ENCODE measurements at places on chromosomes 2 and 18.

DNA sequence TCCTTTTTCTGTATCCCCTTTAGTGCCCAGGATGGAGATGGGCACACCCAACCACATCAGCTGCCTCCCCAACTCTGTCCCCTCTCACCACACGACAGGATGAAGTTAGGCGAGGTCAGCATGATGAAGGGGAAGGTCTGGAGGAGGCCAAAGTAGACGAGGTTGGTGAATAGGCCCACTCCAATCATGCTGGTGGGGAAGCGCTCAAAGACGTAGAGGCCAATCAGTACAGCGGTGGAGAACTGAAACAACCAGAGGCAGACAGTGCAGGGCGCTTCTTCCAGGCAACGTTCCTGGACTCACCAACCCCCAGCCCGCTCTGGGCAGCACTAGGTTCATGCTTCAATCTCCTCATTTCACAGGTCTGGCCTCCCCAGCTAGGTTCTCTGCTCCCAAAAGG is 2.9 kb downstream of the TEX261 start:
- DNase-seq, result no peak

- no peak for DNase-seq
These were observed 45.0 kb downstream of the WDR75 start for GRCh38 chr2:189486237-189486770.

DNA sequence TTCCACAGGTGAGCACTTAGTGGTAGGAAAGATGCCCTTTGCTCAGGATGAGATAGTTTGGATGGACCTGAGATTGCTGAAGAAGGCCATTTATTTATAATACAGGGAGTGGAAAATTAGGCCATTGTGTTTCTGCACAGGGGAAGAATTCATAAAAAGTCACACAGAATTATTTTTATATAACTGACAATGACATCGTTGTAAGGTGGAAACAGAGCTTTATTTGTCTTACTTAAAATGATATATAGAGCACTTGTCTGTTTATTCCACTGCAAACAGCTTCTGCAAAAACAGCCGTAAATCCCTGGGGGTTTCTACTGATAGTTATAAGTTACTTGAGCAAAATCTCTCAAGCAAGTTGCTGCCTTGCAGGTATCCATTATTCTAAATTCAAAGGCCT is 158.1 kb upstream of the ZNF521 start:
- no peak for DNase-seq

- no peak for DNase-seq
These were observed 25.0 kb downstream of the ACTR2 start for GRCh38 chr2:65252640-65253039.

GRCh38 chr2:46863882-46864281 is 51.7 kb downstream of the MCFD2 start:
- DNase-seq, result no peak

GRCh38 chr2:45705233-45705632 is 53.8 kb downstream of the PRKCE start:
- no peak for DNase-seq

DNA sequence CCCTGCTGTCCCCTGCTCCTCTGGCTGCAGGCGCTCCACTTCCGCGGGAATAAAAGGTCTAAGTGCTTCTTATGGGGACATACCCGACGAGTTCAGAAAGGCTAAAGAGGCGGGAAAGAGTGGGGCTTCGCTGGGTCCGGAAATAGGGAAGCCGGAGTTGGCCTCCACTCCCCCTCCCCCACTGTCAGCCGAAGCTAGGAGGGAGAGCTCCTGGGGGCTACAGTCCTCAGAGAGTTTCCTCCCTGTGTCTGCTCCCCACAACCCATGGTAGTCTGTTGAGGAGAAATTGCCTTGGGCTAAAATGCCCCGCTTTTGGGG is 7.2 kb downstream of the GAD1 start:
- no peak for DNase-seq

- no peak for DNase-seq
These were observed 40.4 kb downstream of the SLC4A5 start for GRCh38 chr2:74302865-74303264.

DNA sequence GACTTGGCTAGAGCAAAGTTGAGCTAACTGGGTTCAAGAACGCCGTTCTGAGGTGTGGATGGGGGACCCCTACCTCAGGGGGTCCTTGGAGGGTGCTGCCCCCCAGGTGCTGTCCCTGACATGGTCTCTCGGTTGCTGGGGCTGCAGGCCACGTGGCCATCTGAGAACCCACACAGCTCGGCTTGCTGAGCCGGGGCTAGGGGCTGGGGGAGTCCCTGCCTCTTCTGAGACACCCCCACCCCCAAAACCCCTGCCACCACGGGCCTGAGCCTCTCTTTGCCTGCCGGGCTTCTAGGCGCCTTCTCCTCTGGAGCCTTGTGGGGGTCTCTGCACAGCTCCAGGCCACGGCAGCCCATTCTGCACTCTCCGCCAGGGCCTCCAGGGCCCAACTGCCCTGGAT is 52.0 kb upstream of the LAMA1 start:
- DNase-seq, result no peak

DNA sequence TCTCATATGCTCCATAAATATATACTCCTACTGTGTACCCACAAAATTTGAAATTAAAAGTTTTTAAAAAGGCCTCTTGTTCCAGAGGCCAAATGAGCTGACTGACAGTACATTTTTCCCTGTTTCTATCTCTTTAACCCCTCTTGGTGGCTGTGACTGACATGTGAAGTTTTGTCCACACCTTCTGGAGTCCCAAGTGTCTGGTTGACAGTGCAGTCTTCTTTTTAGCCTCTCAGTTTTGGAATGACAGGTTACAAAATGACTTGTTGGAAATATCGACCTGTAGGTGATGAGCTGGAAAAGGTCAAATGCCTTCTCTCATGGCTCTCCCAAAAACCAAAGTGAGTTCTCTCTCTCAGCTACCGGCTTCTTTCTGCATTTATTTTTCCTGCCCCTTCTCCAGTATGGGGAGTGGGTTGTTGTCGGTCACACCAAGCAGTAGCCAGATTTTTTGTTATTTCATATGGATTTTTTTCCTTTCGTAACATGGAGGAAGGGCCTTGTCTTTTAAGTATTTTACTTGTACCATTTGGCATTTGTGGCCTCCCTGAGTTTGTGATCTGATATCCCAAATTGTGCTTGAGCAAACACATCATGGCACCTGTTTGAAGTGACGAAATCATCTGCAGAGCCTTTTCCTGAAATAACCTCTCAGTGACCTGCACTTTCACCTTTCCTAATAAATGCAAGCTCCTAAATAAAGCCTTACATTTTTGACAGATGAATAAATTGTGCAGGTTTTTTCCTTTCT is 143.9 kb downstream of the ESCO1 start:
- DNase-seq, result no peak

GRCh38 chr18:55863876-55864275 is 275.9 kb upstream of the TCF4 start:
- no peak for DNase-seq

DNA sequence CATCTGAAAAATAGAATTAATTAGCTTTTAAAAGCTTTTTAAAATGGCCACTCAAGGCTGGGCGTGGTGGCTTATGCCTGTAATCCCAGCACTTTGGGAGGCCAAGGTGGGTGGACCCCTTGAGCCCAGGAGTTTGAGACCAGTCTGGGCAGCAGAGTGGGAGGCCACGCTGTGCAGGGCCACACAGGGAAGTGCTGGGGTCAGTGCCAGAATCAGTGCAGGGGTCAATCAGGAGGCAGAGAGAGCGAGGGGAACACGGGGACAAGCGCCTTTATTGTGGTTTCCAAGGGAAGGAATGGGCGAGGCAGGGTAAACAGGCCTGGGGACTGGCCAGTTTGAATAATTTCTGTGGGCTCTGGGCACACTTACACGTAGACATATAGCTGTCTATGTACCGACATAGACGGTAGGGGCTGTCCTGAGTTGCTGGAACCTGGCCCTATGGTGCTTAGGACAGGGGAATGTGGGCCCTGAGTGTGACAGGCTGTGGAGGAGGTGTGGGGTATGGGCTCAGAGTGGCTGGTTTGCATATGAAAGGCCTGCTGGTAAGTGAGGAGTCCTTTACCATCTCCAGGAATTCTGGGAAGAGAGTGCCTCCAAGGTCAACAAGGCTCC is 42.9 kb downstream of the DYSF start:
- DNase-seq, result no peak

DNA sequence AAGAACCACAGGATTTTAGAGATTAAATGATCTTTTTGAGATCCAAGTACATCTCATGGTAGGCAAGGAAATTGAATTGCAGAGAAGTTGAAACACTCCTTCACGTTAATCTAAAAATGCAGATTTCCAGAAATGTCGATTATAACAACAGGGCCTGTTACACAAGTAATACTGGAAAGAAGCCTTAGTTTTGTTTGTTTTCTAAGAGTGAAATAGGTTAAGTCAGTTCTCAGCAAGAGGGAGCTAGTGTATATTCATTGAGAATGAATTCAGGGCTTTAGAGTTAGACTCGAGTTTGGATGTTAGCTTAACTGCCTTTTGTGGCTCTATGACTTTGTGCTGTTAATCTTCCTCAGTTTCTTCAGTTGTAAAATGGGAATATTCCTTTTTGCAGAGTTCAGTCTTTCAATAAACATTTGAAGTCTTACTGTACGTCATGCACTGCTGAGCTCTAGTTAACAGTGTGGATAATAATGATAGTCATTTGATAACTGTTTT is 926 bp downstream of the NDUFV2 start:
- DNase-seq, result no peak

DNA sequence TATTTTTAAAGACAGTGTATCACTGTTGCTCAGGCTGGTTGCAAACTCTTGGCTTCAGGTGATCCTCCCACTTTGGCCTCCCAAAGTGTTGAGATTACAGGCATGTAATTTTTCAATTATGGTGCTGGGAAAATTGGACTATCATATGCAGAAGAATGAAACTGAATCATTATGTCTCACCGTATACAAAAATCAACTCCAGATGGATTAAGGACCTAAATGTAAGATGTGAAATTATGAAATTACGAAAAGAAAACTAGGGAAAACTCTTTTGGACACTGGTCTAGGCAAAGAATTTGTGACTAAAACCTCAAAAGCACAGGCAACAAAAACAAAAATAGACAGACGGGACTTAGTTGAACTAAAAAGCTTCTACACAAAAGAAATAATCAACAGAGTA is 31.2 kb downstream of the MAP3K2 start:
- DNase-seq, result no peak

DNA sequence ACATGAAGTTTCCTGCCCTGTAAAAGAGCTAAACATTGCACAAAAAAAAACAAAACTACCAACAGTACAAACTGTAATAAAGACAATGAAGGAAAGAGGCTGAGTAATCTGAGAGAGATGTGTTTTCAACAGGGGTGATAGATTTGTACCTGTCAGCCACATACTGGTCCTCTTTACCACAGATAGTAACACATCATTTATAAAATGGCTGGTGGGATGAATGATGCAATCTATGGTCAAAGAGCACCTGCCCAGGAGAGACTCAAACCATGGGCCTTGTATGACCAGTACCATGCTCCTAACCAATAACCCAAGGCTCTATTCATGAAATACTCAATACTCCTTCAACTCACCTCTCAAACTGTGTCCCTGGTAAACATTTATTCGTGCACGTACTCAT is 4.5 kb downstream of the SUCLG1 start:
- DNase-seq, result no peak

All from effector CD8-positive, alpha-beta T cell (primary cell).